ENCODE measurements at places on chromosomes 2 and 18.

GRCh38 chr2:62410015-62410453 is 96.0 kb downstream of the TMEM17 start:
- DNase-seq, result no peak

DNA sequence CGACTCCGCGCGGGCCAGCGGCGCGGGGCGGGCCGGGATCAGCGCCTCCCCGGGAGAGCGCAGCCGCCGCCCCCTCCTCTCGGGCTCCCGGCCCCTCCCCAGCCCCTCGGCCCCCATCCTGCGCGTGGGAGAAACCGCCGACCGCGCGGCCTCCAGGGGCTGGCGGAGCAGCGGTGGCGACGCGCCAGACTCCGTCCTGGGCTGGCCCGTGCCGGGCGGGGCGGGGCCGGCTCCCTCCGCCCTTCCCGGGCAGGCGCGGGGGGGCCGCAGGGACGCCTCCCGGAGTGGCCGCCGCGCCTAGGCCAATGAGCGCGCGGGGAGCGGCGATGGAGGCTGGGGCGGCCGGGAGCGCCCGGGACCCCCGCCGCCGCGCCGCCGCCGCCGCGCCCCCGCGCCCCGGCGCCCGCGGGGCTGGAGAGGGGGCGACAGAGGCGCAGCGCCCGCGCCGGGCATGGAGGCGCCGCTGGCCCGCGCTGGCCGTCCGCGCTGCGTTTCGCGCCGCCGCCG is 49.1 kb downstream of the KCNIP3 start:
- peak; percentile 41 for DNase-seq

DNA sequence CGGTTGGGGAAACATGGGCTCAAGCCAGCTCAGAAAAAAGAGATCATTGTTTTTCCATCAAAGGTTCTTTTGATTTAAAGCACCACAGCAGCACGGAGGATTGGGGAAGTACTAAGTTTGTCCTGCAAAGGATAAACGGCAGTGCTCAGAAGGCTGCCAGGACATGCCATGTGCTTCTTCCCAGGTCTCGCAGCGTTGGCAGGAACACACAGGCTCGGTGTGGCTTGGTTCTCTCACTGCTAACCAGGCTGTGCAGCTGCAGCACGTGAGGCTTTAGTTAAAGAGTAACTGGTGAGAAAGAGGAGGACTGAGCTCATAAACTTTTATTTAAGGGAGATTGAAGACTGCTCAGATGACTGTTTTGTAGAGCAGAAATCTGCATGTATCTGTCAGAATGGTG is 264.3 kb downstream of the TSN start:
- DNase-seq, result no peak

DNA sequence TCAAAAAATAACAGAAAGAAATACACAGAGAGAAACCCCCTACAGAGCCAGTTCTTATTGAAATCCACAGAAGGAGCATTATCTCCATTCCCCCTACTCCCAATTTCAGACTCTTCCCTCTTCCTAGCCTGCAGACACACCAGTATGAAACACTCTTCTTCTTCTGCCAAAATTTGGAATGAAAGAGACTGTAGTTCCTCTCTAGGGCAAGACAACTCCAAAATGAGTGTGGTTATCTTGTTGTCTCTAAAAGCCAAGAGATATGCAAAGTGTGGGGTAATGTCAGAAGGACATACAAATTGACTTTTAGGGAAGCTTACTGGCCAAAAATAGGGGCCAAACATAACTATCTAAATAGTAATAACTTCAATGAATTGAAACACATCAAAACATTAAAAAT is 337.1 kb upstream of the SETBP1 start:
- no peak for DNase-seq

DNA sequence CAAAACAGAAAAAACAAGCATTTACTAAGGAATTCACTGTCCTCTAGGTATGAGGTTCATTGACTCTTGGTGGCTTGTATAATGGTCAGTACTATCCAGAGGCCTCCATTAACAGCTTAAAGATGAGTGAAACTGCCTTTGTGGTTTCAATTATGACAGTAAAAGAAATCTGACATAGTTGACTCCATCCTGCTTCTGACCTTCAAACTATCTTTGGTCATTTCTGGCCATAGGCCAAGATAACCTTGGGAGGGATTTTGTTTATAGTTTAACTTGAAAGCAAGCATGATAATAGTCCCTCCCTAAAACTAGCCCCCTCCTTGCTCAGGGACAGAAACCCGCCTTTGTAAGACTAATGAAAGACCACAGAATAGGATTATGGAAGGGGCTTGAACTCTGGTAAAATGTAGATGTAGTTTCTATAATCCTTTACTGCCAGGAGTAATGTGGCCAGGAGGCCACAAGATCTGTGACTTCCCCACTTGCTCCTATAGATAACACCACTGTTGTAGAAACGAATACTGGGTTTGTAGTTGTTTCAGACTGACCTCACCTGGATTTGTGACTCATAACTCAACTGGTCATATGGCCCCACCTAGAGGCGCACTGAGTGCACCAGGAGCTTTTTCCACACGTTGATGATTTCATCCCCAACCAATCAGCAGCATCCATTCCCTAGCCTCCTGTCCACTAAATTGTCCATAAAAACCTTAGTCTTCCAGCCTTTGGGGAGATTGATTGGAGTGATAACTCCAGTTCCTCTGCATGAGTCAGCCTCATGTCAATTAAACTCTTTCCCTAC is 8.6 kb upstream of the PLEKHM3 start:
- peak; percentile 35 for DNase-seq

Measured in stimulated activated CD4-positive, alpha-beta T cell treated with anti-CD3 and anti-CD28 coated beads, Interleukin-15, amount 100 ng/mL, for 24 hours (primary cell).